Stimulated activated CD8-positive, alpha-beta memory T cell treated with anti-CD3 and anti-CD28 coated beads, Interleukin-4, amount 100 ng/mL, for 24 hours (primary cell): ENCODE measurements at places on chromosomes 6 and 20.

DNA sequence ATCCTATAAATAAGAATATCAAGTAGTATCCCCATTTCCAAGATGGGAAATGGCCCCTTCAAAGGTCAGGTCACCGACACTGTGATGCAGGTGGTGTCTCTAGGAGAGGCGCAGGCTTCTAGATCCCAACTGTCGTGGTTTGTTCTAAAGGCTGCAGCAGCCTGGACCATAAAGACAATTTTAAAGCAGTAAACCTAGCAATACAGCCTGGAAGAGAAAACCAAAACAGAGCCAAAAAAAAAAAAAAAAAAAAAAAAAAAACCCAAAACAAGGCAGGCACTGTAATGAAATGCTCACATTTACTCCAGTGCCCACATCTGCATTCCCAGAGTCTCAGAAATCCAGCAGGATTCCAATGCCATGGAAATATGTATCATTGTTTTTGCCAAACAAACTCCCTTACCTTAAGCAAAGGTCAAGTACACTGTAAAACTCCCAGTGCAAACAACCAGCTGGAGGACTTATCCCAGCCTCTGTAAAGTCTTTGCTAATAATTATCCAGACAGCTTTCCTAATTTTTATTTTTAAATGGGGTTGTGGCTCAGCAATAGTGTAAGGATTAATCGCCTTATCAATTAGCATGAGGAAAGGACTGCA lies 98.2 kb downstream of the PSMG4 start:
- DNase-seq, result no peak

DNA sequence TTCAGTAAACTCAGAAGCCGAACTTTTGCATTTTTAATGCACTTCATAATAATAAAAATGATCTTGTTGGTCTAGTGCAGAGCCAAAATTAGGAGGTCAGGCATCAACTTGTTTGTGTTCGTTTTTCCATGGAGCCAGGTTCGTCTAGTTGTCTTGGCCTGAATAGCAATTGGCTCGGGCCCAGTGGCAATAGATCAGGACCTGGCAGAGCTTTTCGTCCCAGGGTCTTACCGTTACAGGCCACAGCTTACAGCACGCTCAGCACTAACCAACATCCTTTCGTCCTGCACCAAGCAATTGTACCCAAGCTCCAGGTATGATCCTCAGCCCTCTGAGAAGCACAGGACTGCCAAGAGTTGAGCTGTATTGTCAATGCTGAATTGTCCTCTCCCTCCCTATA lies 240.5 kb upstream of the PLN start:
- no peak for DNase-seq

DNA sequence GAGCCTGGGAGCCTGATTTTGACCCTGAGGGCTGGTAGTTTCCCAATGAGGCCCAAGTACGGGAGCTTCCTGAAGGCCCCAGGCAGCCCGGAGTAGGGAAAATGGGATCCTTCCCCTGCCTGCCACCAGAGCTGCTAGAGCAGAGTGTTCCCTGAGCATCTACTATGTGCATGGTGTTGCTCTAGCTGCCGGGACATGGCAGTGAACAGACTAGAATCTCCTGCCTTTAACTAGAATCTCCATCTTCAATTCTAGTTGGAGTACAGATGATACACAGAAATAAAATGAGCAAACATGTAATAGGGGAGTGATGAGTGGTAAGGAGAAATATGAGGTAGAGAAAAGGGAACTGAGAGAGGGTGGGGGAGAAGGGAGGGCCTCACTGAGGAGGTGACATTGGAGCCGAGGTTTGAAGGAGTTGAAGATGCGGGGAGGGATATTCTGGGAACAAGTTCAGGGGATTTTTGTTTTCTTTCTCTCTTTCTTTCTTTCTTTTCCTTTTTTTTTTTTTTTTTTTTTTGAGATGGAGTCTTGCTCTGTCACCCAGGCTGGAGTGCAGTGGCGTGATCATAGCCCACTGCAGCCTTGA lies 18.5 kb downstream of the VSTM2L start:
- DNase-seq, result no peak

- DNase-seq, result no peak
Measured at GRCh38 chr6:96675597-96675996, 112.7 kb downstream of the FHL5 start.

GRCh38 chr6:39061182-39061581 lies 12.6 kb downstream of the GLP1R start:
- no peak for DNase-seq

- no peak for DNase-seq
Measured at GRCh38 chr6:63649269-63649668, 13.7 kb downstream of the PHF3 start.

DNA sequence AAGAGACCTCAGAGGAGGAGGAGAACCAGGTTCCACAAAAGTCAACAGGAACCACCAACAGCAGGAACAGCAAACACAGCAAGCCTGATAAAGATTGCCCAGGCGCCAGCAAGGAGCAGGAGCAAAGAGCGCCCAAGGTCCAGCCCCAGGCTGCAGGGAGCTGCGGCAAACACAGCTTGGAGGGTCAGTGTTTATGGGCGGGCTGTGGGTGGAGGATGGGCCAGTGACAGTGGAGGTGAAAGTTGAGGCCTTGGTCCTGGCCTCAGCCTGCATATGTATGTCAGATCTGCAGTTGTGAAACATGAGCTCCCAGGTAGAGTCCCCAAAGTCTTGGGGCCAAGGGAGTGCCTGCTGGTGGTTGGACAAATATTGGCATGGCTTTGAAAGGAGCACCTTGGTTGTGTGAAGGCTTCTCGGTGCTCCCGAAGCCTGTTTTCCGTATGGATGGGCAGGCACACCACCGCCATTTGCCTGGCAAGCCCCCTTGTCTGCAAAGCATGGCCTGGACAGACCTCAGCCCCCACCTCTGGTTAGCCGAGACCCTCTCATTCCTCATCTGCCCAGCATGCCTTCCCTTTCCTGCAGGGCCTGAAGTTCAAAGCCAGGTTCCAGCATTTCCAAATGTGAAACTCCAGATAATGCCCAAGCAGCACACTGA lies 2.0 kb upstream of the CAPN11 start:
- no peak for DNase-seq

DNA sequence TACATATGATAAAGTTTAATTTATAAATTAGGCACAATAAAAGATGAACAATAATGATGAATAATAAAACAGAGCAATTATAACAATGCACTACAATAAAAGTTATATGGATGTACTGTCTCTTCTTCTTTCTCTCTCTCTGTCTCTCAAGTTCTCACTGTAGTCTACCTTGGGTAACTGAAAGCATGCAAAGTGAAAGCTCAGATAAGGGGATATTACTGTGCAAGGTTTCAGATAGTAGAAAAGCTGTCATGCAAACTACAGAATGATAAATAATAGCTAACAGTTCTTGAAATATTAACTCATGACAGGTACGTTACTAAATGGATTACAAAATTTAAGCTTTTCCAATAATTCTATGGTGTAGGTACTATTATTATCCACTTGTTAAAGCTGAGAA lies 311.9 kb upstream of the PRDM1 start:
- no peak for DNase-seq

DNA sequence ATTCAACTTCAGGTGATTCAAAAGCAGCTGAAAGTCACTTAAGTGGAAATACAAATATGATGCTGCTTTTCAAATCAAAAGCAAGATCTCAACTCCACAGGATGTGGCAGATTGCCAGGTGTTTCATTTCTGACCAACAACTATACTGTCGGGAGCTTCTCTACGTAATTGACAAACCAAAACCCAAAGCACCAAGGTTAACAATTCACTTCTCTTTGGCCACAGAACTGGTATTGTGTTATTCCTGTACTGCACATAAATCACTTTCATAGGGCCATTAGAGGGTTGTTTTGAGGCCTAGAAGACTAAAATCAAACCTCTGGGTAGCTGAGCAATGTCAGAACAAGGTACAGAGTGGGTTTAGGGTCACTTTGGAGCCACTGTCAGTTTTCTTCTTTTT lies 169.7 kb downstream of the HAO1 start:
- DNase-seq, result no peak

- DNase-seq, result no peak
Measured at GRCh38 chr6:137787016-137787415, 80.0 kb upstream of the TNFAIP3 start.

DNA sequence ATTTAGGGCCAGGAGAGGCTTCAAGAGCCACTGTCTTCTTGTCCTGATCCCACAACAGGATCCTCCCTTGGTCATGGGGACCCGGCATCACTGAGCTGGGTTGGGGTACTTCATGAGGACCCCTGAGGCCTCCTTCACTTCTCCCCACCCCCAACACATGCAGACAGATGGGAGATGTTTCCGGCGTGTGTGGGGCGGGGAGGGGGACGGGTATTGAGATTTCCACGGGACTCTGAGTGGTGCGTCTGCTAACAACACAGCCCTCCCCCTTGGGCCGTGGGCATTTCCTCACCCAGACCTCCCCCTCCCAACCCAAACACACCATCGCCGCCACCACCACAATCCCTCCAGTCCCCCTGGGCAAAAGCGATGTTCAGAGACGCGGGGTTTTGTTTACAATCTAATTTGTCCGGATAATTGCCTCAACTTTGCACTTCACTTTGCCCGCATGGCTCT lies 906 bp upstream of the FOXP4 start:
- DNase-seq, result no peak

DNA sequence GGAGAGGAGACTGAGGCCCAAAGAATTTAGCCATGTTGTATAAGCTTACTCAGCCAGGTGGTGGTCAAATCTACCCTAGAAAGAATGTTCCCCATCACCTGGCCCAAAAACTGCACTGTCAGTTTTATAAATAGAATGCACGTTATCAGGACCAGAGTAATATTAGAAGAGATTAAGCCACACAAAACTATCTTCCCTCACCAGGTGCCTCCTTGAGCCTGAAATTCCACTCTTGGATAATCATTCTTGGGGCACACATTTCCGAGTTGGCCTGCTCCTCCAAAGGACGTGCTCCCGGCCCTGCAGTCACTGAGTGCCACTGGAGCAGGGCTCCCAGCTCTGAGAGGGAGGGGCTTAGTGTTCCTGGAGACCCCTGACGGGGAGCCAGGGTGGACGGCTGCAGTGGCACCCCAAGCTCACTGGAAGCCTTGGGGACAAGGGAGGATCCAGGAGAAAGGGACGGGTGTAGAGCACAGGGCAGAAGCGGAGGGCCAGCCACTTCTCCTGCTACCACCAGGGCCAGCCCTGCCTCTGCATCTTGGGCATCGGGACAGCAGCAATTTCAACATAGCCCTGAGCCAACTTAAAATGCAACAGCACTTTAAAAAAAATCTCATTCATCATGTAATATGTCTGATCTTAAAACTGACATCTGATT lies 160.8 kb upstream of the QKI start:
- DNase-seq, result no peak

DNA sequence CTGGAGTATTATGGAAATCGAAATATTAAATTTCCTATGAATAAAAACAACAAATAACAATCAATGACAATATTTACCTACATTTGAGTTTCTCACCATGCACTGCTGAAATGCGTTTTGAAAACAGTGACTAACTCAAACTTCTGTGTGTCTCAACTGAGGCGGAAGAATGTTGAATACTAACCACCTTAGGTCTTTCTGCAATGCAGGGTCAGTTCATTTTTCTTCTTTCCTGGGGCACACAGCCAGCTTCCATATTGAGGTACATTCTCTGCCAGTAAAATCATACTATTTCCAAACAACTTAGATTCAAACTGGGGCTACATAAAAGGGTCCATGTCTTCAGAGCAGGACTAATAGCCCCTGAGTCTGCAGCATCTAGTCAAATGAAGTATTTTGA lies 310.1 kb downstream of the UTRN start:
- no peak for DNase-seq

DNA sequence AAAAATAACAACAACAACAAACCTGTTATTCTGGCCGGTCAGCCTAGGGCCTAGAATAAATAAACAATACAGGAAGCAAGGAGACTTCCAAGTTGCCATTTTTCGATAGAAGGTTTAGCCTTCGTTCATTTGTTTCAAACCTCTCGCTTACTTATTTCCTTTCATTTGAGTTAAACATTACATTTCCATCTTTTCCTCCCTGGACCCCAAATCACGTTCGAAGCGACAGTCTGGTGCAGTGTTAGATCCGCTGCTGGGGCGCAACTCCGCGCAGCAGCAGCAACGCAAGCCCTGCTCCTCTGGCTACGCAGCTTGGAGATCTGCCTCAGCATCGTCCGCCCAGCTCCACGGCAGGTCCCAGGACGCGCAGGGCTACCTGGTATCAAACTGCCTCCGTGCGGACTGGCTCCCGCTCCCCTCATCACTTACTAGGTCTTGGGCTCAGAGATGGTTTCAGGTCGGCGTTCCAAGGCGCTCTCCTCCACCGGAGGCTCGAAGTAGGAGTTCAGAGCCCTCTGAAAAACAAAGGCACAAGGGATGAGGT lies 530 bp downstream of the TDP2 start:
- DNase-seq, result peak; percentile 19
